Fibroblast of skin of abdomen (primary cell): ENCODE measurements at places on chromosomes 7 and 10.
A peak's percentile ranks its signal among the peaks of the same experiment; 100 is the strongest.

DNA sequence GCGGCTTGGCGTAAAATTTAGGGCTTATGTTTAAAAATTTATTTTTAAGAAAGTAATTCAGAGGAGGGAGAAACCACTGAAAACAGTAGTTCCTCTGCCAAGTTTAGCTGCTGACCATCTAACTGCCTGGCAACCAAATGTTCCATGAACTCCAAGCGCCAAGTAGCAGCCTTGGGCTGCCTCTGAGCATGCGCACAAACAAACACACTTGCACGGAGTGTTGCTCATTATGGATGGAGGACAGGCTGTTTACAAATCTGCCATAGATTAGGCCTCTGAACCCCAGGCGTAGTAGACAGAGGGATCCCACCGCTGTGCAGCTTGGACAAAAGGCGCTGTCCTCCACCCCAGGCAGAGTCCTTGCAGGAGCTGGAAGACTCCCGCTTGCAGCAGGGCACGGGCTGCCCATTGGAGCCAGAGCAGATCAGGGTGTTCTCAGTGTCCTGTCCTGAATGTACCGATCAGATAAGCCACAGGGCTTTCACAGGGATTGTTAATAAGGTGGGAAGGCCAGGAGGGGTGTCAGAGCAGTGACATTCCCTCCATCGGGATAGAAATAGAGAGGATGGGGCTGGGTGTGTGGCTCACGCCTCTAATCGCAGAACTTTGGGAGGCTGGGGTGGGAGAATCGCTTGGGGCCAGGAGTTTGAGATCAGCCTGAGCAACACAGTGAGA is 47.7 kb upstream of the LYZL1 start:
- DNase-seq: no peak

- no peak for DNase-seq
Measured at GRCh38 chr10:49508249-49508648, 30.7 kb downstream of the ERCC6 start.

GRCh38 chr10:47256751-47257336 is 43.2 kb upstream of the GDF10 start:
- no peak for DNase-seq

DNA sequence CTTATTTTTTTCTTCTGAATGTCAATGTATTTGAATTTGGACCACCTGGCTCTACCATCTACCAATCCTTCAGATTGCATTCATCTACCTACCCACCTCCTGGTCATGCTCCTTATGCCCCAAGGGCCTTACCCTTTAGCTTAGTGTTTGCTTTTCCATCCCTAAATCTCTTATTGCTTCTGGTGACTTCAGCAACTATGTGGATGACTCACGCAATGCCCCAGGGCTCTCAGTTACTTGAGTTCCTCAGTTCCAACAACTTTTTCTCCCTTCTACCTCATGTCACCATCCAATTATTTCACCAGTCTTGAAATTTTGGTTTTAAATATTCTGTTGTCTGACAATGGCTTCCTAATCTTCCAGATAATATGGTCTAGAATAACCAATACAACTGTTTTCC is 118.9 kb downstream of the CFAP58 start:
- peak; percentile 8 for DNase-seq

- no peak for DNase-seq
Measured at GRCh38 chr10:84356928-84357327, 28.5 kb downstream of the CCSER2 start.

- no peak for DNase-seq
Measured at GRCh38 chr7:119515214-119515613, 757.8 kb upstream of the KCND2 start.

DNA sequence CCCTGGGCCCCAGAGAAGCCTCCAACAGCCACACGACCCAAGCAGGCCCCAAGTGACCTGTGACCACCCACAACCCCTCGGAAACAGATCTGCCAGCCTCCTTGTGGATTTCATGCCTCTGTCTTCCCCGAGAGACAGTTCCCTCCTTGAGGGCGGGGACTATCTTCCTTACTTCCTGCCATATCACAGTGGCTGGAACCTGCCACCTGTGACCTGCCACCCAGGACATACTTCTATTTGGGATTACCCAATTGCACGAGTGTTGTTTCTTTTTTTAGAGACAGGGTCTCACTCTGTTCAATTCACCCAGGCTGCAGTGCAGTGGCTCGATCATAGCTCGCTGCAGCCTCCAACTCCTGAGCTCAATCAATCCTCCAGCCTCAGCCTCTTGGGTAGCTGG is 25.9 kb downstream of the TNRC18 start:
- DNase-seq: no peak

DNA sequence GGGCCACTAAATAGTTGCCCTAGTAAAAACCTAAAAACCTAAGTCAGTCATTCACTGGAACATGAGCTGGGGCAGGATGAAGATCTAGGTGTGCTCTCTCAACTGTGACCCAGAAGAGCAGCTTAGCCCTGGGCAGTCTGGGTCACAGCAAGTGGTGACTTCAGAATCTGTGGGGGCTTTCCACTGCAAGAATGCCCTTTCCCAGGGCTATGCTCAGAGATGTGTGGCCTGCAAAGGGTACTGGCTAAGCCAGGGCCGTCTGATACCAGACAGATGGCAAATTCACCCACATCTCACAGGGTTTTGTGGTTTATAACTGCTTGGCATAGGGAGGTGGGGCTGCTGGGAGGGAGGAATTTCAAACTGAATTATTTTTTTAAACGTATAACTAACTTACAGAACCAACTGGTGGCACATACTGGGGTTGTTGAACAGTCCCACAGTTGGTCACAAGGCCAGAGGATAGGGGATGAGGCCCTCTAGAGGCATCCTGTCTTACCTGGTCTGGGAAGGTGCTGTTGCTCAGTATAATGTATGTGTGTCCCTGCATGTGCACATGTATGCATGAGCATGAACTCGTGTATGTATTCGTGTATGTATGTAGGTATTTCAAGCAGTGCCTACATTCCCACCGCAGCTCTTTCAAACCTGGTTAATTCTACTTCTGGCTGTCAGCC is 63.2 kb downstream of the PRPF18 start:
- DNase-seq: no peak

GRCh38 chr10:67804395-67804678 is 33.7 kb downstream of the DNAJC12 start:
- no peak for DNase-seq

DNA sequence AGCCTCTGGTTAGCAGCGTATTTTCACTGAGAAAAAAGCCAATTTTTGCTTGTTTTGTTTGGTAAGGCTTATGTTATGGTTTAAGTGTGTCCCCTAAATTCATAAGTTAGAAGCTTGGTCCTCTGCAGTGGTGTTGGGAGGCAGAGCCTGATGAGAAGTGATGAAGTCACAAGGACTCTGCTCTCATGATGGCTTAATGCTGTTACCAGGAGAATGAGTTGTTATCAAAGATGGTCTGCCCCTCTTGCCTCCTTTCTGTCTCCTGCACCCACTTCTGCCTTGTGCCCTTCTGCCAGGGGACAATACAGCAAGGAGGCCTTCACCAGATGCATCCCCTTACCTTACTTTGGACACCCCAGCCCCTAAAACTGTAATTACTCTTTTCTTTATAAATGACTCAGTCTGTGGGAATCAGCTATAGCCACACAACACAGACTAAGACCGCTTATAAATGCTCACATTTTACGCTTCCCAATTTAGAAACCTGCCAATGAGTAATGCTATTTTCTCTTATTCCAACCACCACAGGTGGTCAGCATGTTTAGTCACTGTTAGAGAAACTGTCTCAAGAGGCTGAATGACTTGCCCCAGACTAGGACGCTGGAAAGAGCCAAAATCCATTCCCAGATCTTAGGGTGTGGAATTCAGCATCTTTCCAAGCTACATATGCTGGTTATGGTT is 6.1 kb upstream of the PKD1L1 start:
- DNase-seq: peak; percentile 71

DNA sequence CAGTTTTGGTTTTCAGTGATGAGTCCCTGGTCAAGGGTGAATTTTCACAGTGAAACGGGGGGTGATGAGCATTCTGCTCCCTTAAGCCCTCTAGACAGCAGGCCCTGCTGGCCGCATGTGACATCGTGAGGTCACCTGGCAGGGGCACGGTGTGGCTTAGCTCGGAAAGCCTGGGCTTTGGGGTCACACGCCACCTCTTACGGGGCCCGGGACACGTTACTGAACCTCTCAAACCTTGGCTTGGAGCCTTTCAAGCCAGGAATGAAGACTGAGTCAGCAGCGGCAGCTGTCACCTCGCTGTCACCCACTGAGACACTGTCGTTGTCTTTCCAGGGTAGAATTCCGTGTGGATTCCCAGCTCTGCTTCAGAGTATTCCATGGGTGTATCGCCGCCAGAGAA is 4.1 kb downstream of the GET4 start:
- DNase-seq: no peak

- DNase-seq: no peak
Measured at GRCh38 chr10:19316204-19316870, 267.7 kb downstream of the MALRD1 start.

DNA sequence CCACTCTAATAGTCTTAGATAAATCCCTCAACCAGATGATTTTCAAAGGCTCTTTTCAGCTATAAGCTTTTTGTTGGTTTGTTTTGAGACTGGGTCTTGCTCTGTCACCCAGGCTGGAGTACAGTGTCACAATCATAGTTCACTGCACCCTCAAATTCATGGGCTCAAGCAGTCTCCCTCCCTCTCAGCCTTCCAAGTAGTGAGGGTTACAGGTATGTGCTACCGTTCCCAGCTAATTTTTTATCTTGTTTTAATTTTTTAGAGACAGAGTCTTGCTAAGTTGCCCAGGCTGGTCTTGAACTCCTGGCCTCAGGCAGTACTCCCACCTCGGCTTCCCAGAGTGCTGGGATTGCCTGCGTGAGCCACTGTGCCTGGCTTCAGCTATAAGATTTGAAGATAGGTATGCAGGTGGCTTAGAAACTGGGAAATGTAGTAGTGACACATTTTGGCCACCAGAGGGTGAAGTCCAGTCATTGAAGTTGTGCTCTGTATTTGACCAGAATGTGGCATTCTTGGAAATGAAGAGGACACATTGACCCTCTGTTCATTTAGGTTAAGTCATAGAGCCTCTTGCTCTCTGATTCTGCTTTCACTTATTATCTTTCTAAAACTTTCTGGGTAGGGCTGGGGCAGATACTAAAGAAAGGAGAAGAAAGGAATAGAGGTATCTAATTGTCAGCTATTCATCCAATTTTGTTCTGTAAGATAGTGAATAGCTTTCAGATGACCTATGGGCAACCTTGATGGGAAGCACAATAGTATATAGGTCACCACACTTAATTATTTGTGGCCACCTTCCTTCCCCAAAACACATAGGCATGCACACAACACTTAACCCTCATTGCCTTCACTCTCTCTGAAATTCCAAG is 36.0 kb downstream of the R3HCC1L start:
- peak; percentile 33 for DNase-seq

DNA sequence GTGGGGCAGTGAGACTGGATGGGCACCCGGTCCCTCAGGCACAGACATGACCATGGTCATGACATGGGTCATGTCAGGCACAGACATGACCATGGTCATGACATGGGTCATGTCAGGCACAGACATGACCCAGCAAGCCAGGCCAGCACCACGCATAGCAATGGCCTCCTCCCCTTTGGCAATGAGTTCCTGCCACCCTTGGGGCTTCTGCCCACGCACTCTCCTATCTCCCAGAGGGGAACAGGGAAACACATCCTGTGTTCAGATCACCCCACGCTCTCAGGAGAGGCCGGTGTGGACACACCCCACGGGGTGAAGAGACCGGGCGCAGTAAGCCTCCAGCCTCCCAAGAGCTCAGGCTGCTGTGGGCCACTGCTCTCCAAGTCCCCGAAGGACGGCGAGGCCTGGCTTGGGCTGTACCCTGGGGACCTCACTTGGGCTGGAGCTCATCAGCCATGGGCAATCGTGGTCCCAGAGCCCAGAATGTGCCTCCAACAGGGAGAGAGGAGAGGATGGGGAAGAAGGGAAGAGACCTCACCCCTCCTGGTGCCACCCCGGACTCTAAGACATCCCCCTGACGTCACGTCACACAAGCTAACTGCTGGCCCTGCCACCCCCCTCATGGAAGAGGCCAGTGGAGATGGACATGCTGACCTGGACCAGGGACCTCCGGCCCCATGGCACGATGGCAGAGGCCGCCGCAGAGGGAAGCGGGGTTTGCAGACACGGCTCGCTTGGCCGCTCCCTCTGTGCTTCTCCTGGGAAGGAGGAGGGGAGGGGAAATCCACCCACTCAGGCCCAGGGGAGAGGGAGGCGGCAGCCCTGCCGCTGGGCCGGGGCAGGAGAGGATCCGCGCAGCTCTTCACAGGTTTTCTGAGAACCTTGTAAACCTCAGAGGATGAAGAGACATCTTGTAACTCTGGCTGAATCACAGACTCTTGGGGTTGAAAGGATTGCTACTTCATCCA is 269.6 kb downstream of the ELFN1 start:
- no peak for DNase-seq

DNA sequence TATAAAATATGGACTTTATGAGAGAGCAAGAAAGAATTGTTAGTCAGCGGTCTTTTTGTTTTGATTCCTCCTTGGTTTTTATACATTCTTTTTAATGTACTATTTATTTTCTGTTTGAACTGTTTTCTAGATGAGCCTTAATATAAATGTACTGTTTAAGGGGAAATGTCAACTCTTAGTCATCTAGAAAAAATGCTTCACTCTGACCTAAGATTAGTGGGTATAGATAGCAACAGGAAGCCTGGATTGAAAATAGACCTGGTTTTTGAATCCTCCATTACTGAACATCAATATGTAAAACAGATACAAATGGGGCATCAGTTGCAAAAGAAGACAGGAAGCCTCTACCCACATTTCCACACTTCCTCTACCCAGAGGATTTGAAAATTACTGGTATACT is 87.8 kb downstream of the CHRM2 start:
- peak; percentile 79 for DNase-seq

DNA sequence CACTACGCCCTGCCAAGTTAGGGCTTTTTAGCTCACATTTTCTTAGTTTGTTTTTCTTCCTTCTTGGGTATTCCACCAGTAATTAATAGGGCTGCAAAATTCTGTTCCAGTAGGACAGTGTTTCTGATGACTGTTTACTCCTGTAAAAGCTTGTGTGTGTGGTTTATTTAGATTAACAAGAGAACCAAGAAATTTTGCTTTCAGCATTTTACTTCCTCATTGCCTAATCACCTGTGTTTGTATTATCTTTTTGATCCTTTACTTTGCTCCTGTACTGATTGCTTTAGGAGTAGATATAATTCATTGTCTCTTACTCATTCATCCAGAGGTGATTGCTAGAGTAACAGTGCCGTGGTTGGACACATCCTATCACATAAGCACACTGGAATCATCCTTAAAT is 27.7 kb downstream of the TDRD1 start:
- no peak for DNase-seq

- peak; percentile 82 for DNase-seq
Measured at GRCh38 chr10:26839966-26840627, 20.7 kb downstream of the ABI1 start.

GRCh38 chr7:30814700-30815387 is 43.6 kb downstream of the MINDY4 start:
- DNase-seq: no peak

DNA sequence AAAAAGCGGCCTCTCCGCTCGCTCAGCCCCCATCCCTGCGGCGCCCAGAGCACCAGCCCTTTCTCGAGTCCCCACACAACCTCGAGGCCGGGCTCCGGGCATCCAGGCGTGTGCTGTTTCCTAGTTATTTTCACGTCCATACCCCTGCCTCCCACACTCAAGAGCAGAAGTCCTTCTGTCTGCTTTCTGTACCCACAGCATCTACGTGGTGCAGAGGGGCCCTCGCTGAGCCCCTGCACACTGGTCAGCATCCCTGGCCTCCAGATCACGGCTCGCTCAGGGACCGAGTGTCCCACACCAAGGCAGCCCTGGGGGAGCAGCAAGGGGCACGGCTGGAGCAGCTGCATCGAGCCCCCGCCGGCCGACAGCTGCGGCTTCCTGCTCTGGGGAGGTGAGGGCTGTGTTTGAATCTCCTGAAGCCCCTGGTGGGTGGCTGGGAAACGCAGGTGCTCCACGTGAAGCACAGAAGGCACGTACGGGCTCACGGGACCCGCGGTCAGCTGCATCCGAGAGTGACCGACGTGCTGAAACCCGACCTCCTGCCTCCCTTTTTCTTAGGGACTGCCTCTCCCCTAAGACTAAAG is 333.1 kb downstream of the DNAJB6 start:
- DNase-seq: no peak
